ENCODE measurements at places on chromosomes 5 and 9.

DNA sequence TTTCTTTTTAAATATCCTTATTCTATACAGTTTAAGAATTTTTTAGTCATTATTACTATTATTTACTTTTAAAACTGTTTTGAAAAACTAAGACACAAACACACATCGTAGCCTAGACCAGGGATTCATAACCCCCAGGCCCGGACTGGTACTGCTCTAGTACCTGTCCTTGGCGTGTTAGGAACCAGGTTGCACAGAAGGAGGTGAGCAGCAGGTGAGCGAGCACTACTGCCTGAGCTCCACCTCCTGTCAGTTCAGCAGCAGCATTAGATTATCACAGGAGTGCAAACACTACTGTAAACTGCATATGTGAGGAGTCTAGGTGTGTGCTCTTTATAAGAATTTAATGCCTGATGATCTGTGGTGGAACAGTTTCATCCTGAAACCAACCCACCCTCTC lies 357.0 kb downstream of the PTPRD start:
- DNase-seq = no peak

GRCh38 chr5:52895572-52896413 lies 93.4 kb upstream of the ITGA2 start:
- DNase-seq = no peak

DNA sequence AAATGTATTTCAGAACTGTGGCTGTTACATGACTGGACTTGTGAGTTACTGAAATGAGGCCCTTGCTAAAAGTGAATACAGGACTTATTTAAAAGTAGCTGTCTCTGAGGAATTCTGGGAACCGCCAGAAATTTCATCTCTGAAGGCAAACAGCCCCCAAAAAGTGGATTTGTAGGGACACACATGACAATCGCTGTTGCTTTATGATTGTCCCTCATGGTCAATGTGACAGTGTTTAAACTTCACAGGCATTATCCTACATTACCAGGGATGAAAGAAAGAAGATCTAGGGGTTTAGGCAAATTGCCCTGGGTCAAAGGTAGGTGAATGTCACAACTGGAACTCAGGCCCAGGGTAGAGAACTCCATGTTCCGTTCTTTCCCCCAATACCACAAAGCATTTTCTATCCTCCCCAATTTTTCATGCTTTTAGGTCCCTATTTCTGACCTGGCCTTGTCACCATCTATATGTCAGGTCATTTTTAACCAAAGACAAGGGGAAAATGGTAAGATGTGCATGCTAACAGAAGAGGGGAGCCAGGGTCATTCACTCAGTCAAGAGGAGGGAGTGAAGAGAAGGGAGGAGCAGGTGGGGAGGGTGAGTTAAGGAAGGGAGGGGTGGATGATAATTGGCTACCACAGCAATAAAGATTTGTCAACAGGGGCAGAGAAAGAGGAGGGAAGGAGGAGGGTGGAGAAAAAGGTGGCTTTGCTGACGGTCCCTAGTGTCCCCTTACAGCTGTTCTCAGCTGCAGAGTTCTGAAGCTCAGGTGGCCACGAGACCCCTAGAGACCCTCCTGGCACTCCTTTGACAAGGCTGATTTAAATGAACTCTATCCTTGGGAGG lies 57.8 kb upstream of the GLRX start:
- no peak for DNase-seq

- DNase-seq = no peak
These were observed 106.9 kb upstream of the PTCH1 start for GRCh38 chr9:95623640-95624039.

- no peak for DNase-seq
These were observed 45.5 kb upstream of the MPDZ start for GRCh38 chr9:13324988-13325387.

GRCh38 chr5:158121678-158122077 lies 262.7 kb upstream of the CLINT1 start:
- DNase-seq = no peak

DNA sequence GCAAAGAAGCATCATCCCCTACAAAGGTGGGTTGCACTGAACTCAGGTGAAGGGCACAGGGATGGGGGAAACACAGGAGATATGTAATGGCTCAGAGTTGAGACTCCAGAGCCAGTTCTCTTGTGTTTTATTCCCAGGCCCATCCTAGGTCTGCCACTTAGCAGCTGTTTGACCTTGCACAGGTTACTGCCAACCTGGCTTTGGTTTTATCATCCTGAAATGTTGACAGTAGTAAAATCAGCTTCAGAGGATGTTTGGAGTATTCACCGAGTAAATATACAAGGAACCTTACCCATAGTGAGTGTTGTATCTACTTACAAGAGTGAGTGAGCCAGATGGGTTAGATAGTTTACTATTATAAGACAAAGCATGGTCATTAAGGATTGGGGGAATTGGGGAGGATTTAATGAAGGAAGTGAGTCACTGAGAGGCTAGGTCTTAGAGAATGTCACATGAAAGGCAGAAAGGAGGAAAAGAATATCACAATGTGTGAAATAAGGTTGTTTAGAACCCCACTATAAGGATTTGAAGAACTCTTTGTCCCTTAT lies 141.3 kb downstream of the MAN2A1 start:
- DNase-seq = no peak

DNA sequence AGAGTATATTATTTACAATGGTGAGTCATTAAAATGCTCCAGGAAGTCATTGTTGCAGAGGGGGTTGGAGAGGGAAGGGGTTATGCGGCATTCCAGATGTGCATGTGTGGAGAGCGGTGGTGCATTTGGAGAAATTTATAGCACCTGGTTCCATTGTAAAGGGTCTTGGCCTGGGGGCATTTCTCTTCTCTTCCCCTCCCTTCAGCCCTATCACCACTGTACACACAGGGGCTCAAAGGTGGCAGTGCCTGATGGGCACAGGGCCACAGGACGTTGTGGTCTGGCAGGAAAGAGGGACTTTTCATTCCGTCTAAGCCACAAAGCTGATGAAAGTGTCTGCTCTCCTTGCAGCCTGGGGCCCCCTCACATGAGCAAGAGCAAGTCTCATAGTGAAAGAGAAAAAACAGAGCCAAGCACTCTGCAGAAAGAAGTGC lies 442.4 kb upstream of the ZNF462 start:
- no peak for DNase-seq

DNA sequence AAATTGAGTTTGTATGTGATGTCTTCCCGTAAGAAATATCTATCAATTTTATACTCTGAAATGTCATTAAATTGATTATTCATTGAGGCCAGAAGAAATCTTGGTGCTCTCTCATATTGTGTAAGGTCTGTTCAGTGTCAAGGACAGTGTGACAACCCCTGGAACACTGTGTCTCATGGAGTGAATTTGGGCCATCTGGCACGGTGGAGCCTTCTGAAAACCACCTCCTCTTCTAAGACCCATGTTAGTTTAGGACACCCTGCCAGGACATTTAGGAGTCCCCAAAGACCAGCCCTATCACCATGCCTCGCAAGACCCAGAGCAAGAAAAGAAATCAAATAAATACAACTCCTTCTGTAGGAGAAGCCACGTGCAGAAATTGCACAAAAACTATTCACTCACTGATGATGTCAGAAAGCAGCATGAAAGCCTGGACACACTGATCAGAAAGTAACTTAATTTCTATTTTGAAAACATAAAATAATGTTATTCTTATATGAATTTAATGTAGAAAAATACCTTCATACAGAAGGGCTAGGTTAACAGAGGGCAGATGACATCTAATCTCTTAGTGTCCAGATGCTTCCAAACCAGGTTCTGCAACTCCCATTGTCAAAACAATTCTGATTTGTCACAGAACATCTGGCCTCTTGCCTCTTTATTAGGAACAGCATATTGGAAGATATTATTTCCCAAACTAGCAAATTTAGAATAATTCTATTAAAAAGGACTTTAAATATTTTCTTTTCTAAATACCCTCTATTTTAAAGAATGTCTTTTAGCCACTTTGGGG lies 298.8 kb downstream of the NR2F1-AS1 start:
- DNase-seq = no peak

GRCh38 chr9:87237336-87237735 lies 260.3 kb upstream of the DAPK1 start:
- DNase-seq = no peak

- DNase-seq = no peak
These were observed 174.9 kb upstream of the HMHB1 start for GRCh38 chr5:143636931-143637528.

DNA sequence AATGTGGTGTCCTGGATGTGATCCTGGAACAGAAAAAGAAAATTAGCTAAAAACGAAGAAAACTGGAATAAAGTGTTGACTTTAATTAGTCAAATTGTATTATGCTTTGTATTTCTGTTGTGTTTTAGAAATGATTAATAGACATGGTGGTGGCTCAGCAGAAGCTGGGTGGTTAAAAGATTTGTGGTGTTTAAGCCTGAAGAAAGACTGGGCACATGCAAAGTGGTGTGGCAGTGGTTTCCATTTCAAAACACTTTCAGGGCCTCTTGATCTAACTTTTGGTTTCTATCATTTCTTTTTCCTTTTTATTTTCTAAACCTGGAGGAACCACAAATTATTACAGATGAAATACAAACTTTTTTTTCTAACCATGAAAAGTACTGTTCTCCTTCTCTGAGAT lies 44.1 kb downstream of the ADGRV1 start:
- no peak for DNase-seq

GRCh38 chr5:148176480-148176879 lies 8.1 kb downstream of the SPINK14 start:
- DNase-seq = no peak

DNA sequence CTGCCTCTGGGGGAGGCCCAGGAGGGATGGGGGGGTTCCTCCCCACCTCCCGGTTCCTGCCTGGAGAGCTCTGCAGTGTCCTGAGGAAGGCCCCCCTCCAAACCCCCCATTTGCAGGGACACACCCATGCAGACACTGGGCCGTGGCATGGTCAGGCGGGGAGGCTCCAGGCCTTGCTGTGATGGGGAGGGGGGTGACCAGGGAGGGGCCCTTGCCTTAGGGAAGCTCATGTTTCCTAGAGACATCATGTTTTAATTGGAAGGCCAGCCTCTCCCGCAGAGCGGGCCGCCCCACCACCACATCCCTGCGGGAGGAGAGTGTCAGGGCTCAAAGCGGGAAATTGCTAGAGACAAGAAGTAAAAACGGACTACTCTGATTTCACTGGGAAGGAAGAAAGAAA lies 12.0 kb downstream of the PRRX2 start:
- DNase-seq = no peak

- no peak for DNase-seq
These were observed 14.6 kb upstream of the DAP start for GRCh38 chr5:10775646-10776045.

GRCh38 chr9:137985637-137986071 lies 108.1 kb downstream of the CACNA1B start:
- DNase-seq = no peak

- no peak for DNase-seq
These were observed 425.9 kb upstream of the MPDZ start for GRCh38 chr9:13705373-13705772.

DNA sequence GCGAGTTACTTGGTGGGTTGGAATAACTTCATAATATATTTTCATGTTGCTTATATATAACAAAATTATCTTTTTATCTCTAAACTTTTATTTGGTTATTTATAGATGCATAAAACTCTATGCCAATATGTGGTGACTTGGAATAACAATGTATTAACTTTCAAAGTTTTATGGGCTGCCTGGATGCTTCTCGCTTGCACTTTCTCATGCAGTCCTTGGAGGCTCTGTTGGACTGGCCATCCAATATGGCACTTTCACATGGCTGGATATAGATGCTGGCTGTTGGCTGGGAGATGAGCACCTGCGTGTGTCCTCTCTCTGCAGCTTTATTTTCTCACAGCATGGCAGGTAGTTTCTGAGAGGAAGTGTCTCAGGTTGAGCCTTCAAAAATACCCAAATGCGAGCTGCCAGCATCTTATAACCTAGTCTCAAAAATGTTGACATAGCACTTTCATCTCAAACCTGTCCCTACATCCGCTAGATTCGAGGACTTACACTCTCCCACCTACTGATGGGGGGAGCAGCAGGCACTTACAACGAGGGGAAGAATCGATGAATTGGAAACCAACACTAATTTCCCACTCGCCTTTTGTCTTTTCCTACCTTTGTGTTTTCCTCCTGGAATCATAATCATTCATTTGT lies 48.3 kb upstream of the SMARCA2 start:
- DNase-seq = no peak

DNA sequence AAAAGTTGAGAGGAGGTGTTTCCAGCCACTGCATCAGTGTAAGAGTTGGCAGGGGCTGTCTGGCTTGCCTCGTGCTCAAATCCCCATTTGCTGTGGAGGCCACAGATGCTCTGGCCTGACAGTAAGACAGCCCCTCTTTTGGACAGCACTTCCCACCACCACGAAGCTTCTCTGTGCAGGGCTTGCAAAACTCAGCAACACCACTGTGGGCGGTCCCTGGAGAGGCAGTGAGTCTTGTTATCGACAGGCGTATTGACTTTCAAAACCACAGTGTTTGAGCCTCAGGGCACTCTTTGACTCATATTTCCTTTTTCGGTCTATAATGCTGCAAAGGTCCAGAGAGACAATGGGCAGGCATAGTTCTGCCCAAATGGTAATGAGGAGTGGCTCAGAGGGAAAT lies 539.5 kb downstream of the EBF1 start:
- no peak for DNase-seq

GRCh38 chr5:69450116-69450515 lies 35.2 kb downstream of the MARVELD2 start:
- DNase-seq = no peak

- no peak for DNase-seq
These were observed 57.8 kb upstream of the LIFR start for GRCh38 chr5:38613992-38614836.

DNA sequence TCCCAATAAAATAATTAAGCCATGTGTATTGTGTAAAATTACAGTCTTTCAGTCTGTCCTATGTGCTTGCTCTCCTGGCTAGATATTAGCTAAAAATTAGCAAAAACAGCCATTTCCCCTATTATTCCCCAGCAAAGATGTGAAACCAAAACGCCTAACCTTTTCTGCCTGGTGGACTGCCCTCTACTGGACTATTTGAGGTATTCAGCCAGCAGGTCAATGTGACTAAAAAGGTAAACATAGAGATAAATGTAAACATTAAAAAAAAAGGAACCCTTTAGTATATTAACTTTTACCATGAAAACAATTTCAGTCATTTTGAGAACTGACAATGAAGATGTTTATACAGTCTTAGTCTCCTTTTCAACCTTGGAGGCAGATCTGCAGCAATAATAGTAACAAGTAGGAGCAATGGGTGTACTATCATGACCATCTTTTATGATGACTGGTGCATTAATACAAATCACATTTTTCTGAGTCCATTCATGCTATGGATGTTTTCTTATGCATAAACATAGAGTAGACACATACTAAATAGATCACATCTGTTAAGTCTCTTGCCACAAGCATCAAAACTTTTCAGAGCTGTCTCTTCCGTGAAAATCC lies 10.1 kb downstream of the ATG12 start:
- no peak for DNase-seq

GRCh38 chr5:4942831-4943178 lies 197.3 kb upstream of the ADAMTS16 start:
- DNase-seq = no peak
